CD4-positive, alpha-beta T cell treated with Interleukin-4 for 4 hours (primary cell): ENCODE measurements at places on chromosomes 1 and 21.
A peak's percentile ranks its signal among the peaks of the same experiment; 100 is the strongest.

DNA sequence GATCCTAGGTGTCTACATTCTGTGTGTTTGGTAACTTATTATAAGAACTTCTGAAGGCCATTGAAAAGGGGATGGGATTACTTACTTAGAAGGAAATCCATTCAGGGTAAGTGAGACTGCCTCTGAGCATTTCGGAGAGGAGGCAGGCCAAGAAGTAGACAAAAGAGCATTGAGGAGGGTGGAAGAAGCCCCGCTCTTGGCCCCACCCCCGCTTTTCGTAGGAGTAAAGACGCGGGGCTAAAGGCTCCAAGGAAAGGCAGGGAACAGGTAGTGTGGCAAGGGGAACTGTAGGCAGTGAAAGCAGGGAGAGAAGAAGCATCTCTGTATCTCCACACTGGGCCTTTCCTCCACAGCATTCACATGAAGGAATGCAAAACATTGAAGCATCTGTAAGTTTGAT, 51.8 kb upstream of the GRIK1 start:
- DNase-seq: no peak

DNA sequence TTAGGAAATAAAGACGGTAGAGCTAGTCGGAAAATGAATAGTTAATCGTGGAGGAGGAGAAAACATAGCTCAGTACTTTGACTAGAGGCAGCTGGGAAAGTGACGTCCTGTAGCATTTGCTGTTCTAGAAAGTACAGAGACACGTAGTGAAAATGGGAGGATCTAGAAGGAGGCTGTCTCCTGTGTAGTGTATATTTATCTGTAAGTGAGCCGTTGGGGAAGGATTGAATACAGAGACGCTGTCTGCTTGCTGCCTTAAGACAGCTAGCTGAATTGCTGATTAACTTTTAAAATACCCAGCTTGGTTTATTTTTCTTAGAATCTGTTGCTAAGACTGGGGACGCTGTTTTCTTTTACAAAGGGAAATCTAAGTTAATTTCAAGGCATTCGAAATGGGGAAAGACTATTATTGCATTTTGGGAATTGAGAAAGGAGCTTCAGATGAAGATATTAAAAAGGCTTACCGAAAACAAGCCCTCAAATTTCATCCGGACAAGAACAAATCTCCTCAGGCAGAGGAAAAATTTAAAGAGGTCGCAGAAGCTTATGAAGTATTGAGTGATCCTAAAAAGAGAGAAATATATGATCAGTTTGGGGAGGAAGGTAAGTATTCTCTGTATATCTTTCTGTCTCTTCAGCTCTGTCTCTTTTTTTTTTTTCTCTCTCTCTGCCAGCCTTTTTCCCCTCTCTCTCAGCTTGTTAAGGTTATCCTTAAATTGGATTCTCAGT, at the start of gene DNAJB4:
DNAJB4 (plus strand) TSS at position 221 of the 729 bp plus-strand sequence; CDS start at position 393, 172 bp downstream.
- peak; percentile 93 for DNase-seq

DNA sequence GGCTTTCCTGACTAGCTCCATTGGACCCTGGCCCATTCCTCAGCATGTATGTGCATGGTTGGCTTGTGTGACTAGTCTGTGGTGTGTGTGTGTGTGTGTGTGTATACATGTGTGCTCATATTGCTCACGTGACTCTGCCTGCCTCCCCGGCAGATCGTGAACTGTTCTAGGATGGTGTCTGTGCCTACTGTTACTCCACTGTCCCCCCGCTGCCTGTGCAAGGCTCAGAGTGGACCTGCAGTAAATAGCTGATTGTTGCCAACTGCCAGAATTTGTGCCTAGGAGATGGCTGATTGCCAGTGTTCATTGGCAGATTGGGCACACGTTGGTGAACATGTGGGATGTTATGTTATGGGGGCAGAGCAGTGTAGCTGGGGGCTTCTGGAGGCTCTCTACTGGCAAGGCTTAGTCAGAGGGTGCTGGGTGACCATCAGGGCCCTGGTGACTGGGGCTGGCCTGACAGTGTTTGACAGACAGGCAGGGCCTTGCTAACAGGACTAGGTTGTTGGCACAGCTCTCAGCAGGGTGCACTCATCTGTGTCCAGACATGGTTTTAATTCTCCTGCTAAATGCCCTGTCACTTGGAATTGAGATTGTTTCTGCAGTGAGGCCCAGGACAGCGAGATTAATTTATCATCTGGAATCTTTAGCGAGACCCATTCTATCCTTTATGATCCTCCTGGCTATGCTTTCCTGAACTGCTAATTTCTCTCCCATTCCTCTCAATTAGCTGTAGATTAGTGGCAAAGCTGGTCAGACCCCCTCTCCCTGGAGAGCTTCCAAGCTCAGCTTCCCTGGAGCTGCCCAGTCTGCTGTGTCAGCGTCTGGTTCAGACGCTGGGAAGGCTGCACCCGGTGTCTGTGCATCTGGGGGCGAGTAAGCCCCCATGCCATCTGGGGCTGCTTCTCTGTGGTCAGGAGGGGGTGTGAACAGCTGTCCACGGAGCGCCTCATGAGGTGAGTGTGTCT, 20.8 kb downstream of the SLC6A17 start:
- no peak for DNase-seq

GRCh38 chr1:74502432-74502831, 10.0 kb downstream of the LRRC53 start:
- no peak for DNase-seq

DNA sequence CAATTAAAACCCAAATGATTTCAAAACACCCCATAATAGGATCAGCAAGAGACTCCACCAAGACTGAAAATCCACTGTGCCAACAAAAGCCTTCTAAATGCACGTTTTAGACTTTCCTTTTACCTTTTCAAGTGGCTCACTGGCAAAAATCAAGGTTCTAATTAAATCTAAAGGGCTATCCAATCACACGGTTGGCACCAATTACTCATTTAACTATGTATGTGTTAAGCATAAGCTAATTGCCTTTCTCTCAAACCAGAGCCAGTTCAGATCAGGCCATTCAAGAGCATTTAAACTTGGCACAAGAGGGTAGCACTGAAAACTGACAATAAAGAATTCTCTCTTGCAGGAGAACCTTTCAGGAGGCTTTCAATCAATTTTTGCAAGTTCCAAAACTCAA, 139.5 kb downstream of the RGS7 start:
- DNase-seq: no peak

DNA sequence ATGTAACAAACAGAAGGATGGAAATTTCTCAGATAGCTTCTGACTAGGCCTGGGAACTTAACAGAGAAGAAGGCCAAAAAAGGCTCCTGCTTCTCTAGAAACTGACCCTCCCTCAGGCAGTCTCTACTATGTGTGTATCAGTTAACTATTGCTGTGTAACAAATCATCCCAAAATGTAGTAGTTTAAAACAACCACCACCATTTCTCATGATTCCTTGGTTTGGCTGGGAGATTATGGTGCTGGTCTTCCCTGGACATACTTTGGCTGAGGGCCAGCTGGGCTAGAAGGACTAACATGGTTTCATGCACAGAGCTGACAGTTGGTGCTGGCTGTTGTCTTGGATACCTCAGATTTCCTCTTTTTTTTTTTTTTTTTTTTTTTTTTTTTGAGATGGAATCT, 26.2 kb upstream of the CNN3 start:
- DNase-seq: no peak

- DNase-seq: no peak
These were observed 23.3 kb downstream of the MR1 start for GRCh38 chr1:181057079-181057478.

DNA sequence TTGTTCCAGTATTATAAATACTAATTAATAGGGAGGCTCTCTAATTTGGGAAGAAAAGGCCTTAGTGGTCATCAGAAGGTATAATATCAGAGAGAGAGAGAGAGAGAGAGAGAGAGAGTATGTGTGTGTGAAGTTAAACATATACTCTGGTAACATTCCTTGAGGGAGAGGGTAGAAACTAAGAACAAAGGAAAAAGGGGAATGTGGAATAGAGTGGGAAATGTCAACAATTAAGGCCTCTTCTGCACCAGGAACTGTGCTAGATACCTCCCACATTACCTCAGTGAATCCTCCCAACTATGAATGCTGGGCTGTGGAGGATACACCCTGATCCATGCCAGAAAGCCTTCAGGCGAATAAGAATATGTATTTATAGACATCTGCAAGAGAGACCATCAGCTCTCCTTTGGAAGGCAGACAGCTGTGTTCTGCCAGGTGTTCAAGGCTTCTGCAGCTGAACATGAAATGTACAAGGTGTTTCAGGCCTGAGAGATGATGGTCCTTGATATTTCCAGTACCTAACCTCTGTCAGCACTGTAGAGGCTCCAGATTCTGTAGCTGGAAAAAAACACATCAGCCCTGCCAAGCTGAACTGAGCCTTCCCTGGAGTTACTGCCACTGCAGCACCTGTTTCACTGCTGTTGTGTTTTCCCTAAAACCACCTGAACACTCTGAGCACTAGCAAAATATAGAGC, 29.1 kb downstream of the TBX15 start:
- no peak for DNase-seq

DNA sequence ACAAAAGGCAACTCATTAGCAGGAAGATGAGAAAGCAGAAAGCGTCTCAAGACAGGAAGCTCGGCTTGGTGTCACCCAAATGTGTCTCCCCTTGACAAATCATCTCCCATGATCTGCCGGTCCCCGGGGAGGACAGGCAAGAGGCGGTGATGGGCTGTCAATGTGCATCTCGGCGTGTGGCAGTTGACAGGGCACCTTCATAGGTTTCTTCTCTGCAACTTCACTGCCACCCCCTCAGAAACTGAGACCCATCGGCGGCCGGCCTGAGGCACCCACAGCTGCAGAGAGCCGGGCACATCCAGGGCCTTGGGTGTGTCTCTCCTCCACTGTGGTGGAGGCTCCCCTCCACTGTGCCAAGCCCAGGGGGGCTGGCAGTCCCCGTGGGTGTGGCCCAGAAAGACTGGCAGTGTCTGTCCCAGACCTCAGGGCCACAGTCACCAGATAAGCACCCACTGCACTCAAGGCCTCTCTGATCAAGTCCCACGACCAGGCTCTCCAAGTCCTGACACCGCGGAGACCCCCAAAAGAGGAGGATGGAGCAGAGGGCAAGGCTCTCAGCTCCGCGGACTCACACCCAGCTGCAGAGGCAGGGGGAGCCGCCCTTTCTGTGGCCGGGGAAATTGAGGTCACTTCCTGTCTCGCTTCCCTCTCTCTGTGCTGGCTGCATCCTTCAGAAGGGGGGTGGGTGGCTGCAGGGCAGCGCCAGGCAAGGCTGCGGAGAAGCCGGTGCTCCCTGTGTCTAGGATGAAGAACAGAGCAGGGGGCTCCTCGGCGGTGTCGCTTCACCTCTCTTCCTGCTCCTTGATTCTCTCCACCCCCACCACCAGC, 39.6 kb upstream of the LBR start:
- DNase-seq: peak; percentile 90

- no peak for DNase-seq
These were observed 28.5 kb upstream of the ECE1 start for GRCh38 chr1:21318714-21319159.

GRCh38 chr1:147612366-147612765, 58.0 kb downstream of the ACP6 start:
- no peak for DNase-seq

GRCh38 chr1:244730153-244730933, 77.4 kb downstream of the DESI2 start:
- DNase-seq: no peak

DNA sequence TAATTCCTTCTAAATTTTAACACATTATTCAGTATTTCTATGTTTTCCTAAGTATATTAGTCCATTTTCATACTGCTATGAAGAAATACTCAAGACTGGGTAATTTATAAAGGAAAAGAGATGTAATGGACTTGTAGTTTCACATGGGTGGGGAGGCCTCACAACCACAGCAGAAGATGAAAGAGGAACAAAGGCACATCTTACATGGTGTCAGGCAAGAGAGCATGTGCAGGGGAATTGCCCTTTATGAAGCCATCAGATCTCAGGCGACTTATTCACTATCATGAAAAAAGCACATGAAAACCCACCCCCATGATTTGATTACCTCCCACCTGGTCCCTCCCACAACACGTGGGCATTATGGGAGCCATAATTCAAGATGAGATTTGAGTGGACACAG, 15.6 kb downstream of the GBP5 start:
- no peak for DNase-seq

- DNase-seq: no peak
These were observed 284.3 kb upstream of the FMN2 start for GRCh38 chr1:239807361-239807760.

- DNase-seq: no peak
These were observed 27.8 kb downstream of the WNT2B start for GRCh38 chr1:112536561-112536960.

DNA sequence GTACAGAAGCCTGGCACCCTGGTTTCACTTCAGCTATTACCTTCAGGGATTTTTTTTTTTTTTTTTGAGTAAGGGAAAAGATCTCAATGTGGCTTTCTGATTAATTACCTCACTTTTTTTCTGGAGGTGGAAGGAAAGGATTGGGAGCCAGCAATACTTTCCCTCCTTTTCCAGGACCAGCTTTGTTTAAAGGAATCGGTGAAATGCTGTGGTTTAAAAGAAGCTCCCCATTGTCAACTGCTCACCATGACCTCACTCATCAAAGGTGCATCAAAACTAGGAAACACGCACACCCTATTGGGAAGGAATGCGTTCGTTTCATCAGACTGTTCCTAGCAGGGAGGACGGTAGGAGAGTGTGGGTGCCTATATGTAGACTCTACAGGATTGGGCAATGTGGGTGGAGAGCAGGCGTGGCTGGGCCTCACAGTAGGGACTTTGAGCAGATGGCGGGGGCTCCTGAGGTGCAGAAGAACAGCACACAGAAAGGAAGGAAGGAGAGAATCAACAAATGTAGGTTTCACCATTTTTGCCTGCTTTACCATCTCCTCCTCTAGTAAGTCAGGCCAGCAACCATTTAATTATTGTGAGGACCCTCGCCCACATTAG, 13.0 kb downstream of the PHGDH start:
- DNase-seq: no peak

DNA sequence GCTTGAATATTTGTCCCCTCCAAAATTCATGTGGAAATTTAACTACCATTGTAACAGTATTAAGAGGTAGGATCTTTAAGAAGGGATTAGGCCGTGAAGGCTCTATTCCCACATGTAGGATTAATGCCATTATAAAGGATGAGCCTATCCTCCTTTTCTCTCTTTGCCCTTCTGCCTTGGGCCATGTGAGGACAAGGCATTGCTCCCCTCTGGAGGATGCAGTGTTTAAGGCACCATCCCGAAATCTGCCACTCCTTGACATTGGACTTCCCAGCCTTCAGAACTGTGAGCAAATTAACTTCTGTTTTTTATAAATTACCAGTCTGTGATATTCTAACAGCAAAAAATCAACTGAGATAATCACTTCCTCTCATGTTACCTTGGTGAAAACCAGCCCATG, 124.4 kb downstream of the TOMM20 start:
- no peak for DNase-seq

DNA sequence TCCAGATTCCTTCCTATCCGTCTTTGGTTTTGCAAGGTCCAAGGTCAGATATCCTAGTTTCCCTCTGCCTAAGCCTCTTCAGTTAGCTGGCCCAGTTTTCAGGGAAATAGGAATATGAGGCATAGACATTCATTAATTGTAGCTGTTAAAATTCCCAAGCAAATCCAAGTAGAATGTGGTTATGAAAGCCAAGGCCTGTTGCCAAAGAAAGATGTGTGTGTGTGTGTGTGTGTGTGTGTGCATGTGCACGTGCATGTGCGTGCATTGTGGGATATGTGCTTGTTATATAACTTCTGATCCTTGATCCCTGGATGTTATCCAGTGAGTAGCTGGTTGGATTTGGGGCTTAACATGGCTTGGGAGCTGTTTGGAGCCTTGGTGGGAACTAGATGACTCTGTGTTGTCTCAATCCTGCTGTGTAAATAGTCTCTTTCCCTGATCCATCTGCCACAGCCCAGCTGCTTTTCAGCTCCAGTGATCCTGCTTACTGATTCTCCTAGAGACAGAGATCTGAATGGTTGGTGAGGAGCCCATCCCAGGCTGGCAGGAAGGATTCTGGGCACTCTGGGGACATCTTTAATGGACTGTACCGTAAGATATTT, 70.6 kb upstream of the GCLM start:
- DNase-seq: no peak
